ENCODE measurements at places on chromosomes 7 and 10.
A peak's percentile ranks its signal among the peaks of the same experiment; 100 is the strongest.

- H3K27ac ChIP-seq, result peak overlapping the region; percentile 89
- H3K4me1 ChIP-seq, result no peaks in the 10 kb centered on the region
- no peak for DNase-seq
- H3K36me3 ChIP-seq, result no peaks in the 10 kb centered on the region
Measured at GRCh38 chr7:27169658-27170425, 4.3 kb downstream of the HOXA10 start.

GRCh38 chr7:24917510-24918239 lies 62.3 kb downstream of the OSBPL3 start:
- no peak overlapping the region for H3K27ac ChIP-seq
- no peak overlapping the region for H3K4me3 ChIP-seq
- H3K36me3 ChIP-seq, result no peaks in the 10 kb centered on the region

DNA sequence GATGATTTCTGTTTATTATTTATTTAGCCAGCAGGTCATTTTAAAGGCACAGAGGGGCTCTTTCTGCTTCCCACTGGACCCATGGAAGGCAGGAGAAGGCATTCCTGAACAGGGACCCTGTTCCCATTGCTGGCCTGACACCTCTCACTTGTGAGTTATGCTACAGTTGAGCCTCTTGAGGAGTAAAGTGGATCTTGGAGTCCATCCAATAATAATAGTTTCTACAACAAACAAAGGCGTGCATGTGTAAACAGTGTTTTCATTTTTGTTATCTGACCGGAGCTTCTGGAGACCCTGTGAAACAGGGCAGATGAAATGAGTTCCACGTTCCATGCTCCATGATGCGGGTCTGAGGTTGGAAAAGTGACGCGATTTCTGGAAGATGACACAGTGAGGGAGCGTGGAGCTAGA lies 127.3 kb upstream of the HABP2 start:
- H3K4me3 ChIP-seq, result no peak overlapping the region
- H3K27ac ChIP-seq, result no peak overlapping the region
- DNase-seq, result no peak
- no peaks in the 10 kb centered on the region for H3K27me3 ChIP-seq
- H3K4me1 ChIP-seq, result no peaks in the 10 kb centered on the region

DNA sequence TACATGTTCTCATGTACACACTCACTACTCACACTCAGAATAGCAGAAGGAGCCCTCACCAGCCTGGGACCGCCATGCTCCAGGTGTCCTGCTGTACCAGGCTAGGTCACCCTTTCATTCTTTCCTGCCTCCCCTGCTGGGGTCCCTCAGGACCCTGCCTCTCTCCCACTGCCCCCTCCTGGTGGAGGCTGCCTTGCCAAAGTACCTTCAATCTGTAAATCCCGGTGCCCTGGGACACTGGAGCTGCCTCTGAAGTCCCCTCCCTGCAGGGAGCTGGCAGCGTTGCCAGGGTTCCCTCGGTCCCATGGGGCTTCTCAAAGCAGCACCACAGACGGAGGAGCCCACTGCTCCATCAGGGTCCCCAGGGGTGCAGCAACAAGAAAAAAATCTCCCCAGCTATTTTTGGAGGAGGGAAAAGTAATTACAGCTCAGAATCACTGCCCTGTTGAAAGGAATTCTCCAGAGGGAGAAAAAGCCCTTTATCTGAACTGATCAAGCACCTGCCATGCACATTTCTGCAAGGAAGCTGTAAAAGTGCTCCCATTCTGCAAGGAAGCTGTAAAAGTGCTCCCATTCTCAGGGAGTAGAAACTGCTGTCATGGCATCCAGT lies 259.9 kb downstream of the PTPRN2 start:
- peaks cover 16% of the 10 kb centered on the region for H3K27me3 ChIP-seq
- H3K27ac ChIP-seq, result no peak overlapping the region
- no peak for DNase-seq
- H3K4me1 ChIP-seq, result no peaks in the 10 kb centered on the region
- no peak overlapping the region for H3K4me3 ChIP-seq
- no peaks in the 10 kb centered on the region for H3K36me3 ChIP-seq

DNA sequence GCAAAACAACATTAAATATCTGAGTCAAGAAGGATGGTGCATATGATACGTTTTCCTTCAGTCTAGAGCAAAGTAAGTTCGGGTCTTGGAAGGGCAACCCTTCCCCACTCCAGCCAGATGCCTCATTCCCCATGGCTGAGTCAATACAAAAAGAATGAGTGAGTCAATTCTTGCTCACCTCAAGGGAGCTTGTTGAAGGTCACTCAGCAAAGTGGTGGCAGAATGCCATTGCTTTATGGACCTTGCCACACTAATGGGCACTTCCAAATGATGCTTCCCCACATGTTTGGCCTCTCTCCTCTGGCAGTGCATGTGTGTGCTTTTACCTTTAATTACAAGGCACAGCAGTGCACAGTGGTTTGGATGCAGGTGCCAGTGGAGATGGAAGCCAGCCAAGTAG lies 296.5 kb downstream of the SORCS3 start:
- no peak overlapping the region for H3K27ac ChIP-seq
- H3K36me3 ChIP-seq, result no peaks in the 10 kb centered on the region
- H3K4me3 ChIP-seq, result no peak overlapping the region
- no peak for DNase-seq
- no peaks in the 10 kb centered on the region for H3K27me3 ChIP-seq

GRCh38 chr7:115086146-115086841 lies 164.4 kb downstream of the MDFIC start:
- H3K4me1 ChIP-seq, result no peaks in the 10 kb centered on the region
- H3K36me3 ChIP-seq, result no peaks in the 10 kb centered on the region
- DNase-seq, result no peak
- no peak overlapping the region for H3K27ac ChIP-seq
- H3K4me3 ChIP-seq, result no peak overlapping the region

GRCh38 chr10:78846760-78847159 lies 222.0 kb upstream of the ZMIZ1 start:
- H3K27ac ChIP-seq, result no peak overlapping the region
- H3K4me3 ChIP-seq, result no peak overlapping the region
- DNase-seq, result no peak
- H3K36me3 ChIP-seq, result no peaks in the 10 kb centered on the region
- H3K4me1 ChIP-seq, result no peaks in the 10 kb centered on the region

GRCh38 chr7:36895192-36895591 lies 170.9 kb upstream of the AOAH start:
- no peak overlapping the region for H3K4me3 ChIP-seq
- H3K36me3 ChIP-seq, result no peaks in the 10 kb centered on the region
- no peaks in the 10 kb centered on the region for H3K4me1 ChIP-seq
- no peak overlapping the region for H3K27ac ChIP-seq

- H3K27me3 ChIP-seq, result no peaks in the 10 kb centered on the region
- DNase-seq, result no peak
- no peaks in the 10 kb centered on the region for H3K36me3 ChIP-seq
- H3K27ac ChIP-seq, result no peak overlapping the region
- no peak overlapping the region for H3K4me3 ChIP-seq
- H3K4me1 ChIP-seq, result no peaks in the 10 kb centered on the region
Measured at GRCh38 chr7:50709151-50709550, 73.5 kb downstream of the GRB10 start.

- H3K27me3 ChIP-seq, result no peaks in the 10 kb centered on the region
- H3K27ac ChIP-seq, result no peak overlapping the region
- no peak overlapping the region for H3K4me3 ChIP-seq
- no peak for DNase-seq
- no peaks in the 10 kb centered on the region for H3K4me1 ChIP-seq
Measured at GRCh38 chr7:46512891-46513413, 591.9 kb upstream of the IGFBP3 start.

GRCh38 chr10:12902135-12902572 lies 99.4 kb downstream of the CCDC3 start:
- DNase-seq, result no peak
- H3K27me3 ChIP-seq, result no peaks in the 10 kb centered on the region
- no peaks in the 10 kb centered on the region for H3K36me3 ChIP-seq
- no peak overlapping the region for H3K4me3 ChIP-seq
- no peak overlapping the region for H3K27ac ChIP-seq

DNA sequence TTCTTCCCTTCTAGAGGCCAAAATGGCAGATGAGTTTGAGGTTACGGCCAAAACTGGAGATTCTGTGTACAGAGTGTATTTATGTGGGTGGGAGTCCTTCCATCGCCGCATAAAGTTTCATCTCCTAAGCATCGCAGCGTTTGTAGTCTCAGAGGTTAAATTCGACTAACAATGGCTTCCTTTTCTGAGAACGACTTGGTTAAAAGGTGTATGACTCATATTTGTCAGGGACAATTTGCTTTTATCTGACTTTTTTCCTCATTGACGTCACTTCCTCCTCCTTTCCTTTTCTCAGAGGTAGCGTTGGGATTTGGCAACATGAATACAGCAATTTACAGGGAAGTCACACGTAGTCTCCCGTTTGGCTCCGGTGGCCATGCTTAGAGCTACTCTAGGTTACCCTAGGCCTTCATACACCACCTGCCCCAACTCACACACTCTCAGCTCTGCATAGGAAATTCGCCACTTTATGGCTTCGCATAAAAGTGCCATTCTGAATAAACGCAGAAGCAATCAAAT lies 37.6 kb upstream of the TCF7L2 start:
- H3K27me3 ChIP-seq, result no peaks in the 10 kb centered on the region
- H3K36me3 ChIP-seq, result no peaks in the 10 kb centered on the region
- H3K4me1 ChIP-seq, result no peaks in the 10 kb centered on the region

GRCh38 chr7:26393818-26394217 lies 102.2 kb downstream of the SNX10 start:
- H3K27ac ChIP-seq, result no peak overlapping the region
- no peaks in the 10 kb centered on the region for H3K4me1 ChIP-seq
- no peak overlapping the region for H3K4me3 ChIP-seq
- H3K27me3 ChIP-seq, result no peaks in the 10 kb centered on the region
- H3K36me3 ChIP-seq, result no peaks in the 10 kb centered on the region

DNA sequence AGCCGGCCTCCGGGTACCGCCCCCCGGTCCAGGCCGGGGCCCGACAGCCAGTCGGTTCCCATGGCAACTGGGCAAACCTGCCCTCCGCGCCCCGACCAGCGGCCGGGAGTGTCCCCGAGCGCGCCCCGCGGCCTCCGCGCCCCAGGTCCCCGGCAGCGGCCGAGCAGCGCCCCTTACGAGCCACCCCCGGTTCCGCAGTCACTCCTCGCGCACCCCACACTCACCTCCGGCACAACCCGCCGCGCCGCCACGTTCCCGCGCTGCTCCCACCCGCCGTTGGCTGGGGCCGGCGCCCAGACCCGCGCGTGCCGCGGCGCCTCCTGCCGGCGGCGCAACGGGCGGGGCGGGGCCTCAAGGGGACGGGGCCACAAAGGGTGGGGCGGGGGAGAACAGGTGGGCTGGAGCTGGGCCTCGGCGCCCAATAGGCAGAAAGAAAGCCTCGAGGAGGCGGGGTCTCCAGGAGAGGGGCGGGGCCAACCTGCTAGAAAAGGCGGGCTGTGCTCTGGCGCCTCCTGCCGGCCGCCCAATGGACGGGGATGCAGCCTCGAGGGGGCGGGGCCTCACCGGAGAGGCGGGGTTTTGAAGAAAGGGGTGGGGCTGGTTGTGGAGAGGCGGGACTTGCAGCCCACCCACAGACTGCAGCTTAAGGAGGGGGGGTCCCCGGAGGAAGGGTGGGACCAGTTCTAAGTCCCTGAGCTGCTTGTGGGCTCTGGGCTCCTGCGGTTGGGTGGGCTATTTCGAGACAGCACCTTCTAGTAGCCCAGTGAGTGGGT lies at the start of gene RADIL:
RADIL (minus strand) TSS at position 345 of the 773 bp plus-strand sequence. CDS start 5,577 bp downstream, outside the sequence.
- peak within 1 kb of the TSS; percentile 83 for H3K27ac ChIP-seq
- H3K36me3 ChIP-seq, result no peaks in the 10 kb centered on the region
- H3K4me1 ChIP-seq, result peaks cover 9% of the 10 kb centered on the region

GRCh38 chr10:12459762-12460161 lies 110.4 kb downstream of the CAMK1D start:
- no peak for DNase-seq
- H3K36me3 ChIP-seq, result no peaks in the 10 kb centered on the region
- no peaks in the 10 kb centered on the region for H3K4me1 ChIP-seq
- no peaks in the 10 kb centered on the region for H3K27me3 ChIP-seq
- no peak overlapping the region for H3K4me3 ChIP-seq
- no peak overlapping the region for H3K27ac ChIP-seq

GRCh38 chr10:86963341-86963919 lies 4.9 kb upstream of the ADIRF start:
- H3K27me3 ChIP-seq, result no peaks in the 10 kb centered on the region
- DNase-seq, result peak; percentile 13
- peaks cover 18% of the 10 kb centered on the region for H3K4me1 ChIP-seq
- no peak overlapping the region for H3K27ac ChIP-seq

- no peak overlapping the region for H3K27ac ChIP-seq
- no peaks in the 10 kb centered on the region for H3K4me1 ChIP-seq
- H3K4me3 ChIP-seq, result no peak overlapping the region
- H3K27me3 ChIP-seq, result no peaks in the 10 kb centered on the region
- DNase-seq, result no peak
- no peaks in the 10 kb centered on the region for H3K36me3 ChIP-seq
Measured at GRCh38 chr10:59814878-59815277, 61.6 kb upstream of the MRLN start.

- no peak overlapping the region for H3K4me3 ChIP-seq
- no peak for DNase-seq
- H3K27me3 ChIP-seq, result no peaks in the 10 kb centered on the region
- H3K4me1 ChIP-seq, result no peaks in the 10 kb centered on the region
- H3K36me3 ChIP-seq, result no peaks in the 10 kb centered on the region
Measured at GRCh38 chr10:80473096-80473657, 19.1 kb downstream of the TSPAN14 start.

DNA sequence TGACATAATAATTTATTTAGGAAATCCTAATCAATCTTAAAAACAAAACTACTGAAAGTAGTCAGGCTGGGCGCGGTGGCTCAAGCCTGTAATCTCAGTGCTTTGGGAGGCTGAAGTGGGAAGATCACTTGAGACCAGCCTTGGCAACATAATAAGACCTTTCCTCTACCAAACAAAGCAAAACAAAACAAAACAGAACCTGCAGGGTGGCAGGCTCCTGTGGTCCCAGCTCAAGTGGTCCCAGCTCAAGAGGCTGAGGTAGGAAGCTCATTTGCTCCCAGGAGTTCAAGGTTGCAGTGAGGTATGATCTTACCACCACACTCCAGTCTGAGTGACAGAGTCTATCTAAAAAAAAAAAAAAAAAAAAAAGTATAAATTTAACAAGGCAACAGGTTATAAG lies 748.0 kb downstream of the CNTNAP2 start:
- no peak for DNase-seq
- no peaks in the 10 kb centered on the region for H3K27me3 ChIP-seq
- H3K36me3 ChIP-seq, result no peaks in the 10 kb centered on the region
- no peak overlapping the region for H3K27ac ChIP-seq

DNA sequence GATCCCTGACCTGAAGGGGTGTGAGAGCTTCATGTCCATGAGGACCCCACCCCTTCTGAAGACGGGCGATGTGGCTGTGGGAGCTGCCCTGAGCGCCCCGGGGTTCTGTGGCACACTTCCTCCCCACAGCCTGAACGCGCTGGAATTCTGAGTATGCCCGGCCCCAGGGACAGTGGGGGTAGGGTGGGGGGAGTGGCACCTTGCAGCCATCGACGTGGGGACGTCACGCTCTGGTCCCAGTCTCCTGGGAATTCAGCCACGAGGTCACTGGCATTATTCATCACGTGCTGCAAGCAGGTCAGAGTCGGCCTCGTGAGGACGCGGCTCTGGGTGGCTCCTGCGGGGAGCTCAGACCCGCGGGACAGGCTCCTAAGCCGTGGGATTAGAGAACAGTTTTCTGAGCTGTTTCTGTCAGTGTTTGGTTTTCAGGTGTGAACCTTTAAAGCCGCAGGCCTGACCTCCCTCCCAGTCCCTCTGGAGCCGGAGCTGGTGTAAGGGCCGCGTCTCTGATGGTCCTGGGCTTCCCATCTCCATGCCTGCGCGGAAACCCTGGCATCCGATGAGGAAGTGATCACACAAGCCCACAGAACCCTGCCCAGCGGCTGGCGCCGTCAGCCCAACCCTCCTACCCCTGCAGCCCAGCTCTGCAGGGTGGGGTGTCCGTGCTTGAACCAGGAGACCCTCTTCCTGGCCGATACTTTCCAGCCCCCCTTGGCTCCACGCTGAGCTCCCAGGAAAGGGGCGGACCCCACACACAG lies 16.1 kb downstream of the GPR146 start:
- no peak overlapping the region for H3K4me3 ChIP-seq
- H3K36me3 ChIP-seq, result no peaks in the 10 kb centered on the region
- no peaks in the 10 kb centered on the region for H3K4me1 ChIP-seq
- no peak for DNase-seq
- peak overlapping the region; percentile 72 for H3K27ac ChIP-seq
